ENCODE measurements at places on chromosomes 1 and 21.

GRCh38 chr1:2233468-2233867 lies 5.3 kb downstream of the SKI start:
- no peak for DNase-seq

- DNase-seq = no peak
Observed at GRCh38 chr1:216640100-216640499, 83.1 kb downstream of the ESRRG start.

GRCh38 chr21:14595449-14595848 lies 49.3 kb upstream of the SAMSN1 start:
- DNase-seq = no peak

GRCh38 chr1:11854519-11854918 lies 4.2 kb downstream of the NPPB start:
- DNase-seq = peak; percentile 14

DNA sequence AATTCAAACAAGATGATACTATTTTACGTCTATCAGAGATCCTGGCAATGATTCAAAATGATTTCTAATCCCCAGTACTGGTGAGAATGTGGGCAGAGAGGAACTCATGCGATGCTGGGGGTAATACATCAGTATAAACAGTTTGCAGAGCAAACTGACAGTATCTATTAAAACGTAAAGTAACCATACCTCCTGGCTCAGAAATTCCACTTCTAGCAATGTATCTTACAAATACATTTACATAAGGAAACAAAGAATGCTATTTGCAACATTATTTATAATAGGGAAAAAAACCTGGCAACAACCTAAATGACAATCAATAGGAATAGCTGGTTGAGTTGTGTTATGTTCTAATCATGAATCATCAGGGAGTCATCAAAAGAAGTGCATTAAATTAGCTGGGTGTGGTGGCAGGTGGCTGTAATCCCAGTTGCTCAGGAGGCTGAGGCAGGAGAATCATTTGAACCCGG lies 15.9 kb downstream of the RCAN1 start:
- no peak for DNase-seq

DNA sequence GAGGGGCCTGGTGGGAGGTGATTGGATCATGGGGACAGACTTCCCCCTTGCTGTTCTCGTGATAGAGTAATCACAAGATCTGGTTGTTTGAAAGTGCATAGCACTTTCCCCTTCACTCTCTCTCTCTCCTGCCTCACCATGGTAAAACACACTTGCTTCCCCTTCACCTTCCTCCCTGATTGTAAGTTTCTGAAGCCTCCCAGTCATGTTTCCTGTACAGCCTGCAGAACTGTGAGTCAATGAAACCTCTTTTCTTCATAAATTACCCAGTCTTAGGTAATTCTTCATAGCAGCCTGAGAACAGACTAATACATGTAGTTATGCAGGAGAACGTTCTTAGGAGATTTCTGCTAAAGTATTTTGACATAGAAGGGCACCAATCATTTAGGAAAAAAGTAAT lies 59.9 kb upstream of the FBXO28 start:
- no peak for DNase-seq

- no peak for DNase-seq
Observed at GRCh38 chr1:116167625-116168276, 56.6 kb downstream of the MAB21L3 start.

- peak; percentile 75 for DNase-seq
Observed at GRCh38 chr1:156889802-156890580, 3.5 kb upstream of the PEAR1 start.

DNA sequence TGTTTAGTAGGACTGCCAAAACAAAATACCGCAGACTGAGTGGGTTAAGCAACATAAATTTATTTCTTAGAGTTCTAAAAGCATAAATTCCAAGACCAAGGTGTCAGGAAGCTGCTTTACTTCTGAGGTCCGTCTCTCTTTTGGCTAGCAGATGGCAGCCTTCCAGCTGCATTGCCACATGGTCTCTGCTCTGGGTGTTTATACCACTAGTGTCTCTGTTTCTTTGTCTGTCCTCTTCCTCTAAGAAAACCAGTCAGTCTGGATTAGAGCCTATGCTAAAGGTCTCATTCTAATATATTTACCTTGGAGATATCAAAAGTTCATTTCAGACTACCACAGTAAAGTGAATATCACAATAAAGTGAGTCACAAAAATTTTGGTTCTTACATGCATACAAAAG lies 519.8 kb downstream of the COL11A1 start:
- DNase-seq = no peak

GRCh38 chr1:239155466-239156091 lies 230.8 kb upstream of the CHRM3 start:
- peak; percentile 36 for DNase-seq

- no peak for DNase-seq
Observed at GRCh38 chr1:154346276-154346917, 21.1 kb downstream of the ATP8B2 start.

GRCh38 chr21:42629933-42630589 lies 23.4 kb upstream of the PDE9A start:
- no peak for DNase-seq

GRCh38 chr21:44539046-44539445 lies 949 bp downstream of the KRTAP10-1 start:
- DNase-seq = no peak

- DNase-seq = no peak
Observed at GRCh38 chr1:226979517-226980121, 39.5 kb downstream of the COQ8A start.

GRCh38 chr1:109840011-109840629 lies 70.5 kb upstream of the CSF1 start:
- DNase-seq = peak; percentile 6

GRCh38 chr1:5977494-5978444 lies 14.5 kb downstream of the NPHP4 start:
- no peak for DNase-seq

DNA sequence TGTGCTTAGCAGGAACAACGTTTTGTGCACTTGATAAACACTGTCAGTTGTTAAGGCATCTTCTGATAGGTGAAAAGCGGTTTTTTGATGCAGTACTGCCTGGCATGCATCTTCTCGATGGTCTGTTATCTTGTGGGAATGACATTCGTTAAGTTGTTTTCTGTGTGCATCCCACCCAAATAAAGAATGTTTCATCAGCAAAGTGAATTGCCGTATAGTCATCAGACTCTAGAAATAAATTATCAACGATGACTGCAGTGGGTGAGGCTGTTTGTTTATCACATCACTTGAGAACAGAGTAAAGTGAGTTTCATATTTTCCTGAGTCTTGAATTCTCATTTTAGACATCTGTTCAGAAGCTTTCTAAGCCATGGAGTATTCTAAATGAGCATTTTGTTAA lies 34.1 kb downstream of the NFIA start:
- DNase-seq = no peak

DNA sequence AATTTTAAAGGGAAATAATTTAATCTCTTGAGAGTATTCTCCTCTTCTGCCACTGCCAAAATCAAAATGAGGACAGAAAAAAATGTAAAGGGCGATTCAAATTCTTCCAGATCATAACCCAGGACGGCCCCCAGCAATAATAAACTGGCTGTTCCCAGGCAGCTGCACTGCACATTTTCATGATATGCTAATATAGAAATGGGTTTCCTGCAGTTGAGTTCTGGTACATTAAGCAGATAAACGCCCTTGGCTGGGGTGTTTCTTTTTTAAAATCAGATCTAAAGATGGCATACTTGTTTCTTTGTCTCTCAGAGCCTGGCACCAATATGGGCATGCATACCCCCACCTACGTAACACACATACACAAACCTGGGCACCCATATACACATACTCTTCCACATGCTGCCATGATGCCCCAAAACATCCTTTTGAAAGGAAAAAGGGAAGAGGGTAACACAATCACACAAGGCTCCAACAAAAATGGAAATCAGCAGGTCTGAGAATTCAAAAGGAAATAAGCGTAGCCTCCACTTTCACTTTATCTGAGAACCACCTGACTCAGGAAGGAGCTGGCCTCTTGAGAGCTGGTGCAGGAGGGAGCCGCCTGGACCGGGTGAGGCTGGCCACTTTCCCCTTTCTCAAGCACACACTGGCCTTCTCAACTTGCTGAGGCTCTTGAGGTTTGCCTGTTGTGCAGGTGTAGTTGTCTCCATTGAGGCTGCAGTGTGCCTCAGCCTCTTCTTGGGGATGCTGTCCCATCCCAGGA lies 653.4 kb downstream of the KIF26B start:
- DNase-seq = no peak

DNA sequence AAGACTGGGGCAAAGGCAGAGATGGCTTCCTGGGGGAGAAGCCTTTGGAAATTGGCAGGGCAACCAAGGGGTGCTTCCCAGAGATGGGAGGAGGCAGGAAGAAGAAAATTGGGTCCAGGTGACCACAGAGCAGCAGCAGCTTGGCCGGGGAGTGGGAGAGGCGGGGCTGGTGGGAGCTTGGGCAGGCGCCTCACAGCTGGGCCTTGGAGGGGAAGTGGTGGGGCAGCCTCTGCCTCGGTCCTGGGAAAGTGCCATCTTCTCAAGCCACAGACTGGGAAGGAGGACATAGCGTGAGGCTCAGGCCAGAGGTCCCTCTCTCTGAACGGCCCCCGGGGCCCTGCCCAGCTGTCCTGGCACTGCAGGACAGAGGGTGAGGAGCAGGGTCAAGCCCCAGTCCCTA lies 24.0 kb upstream of the WASF2 start:
- no peak for DNase-seq

GRCh38 chr1:155057104-155057503 lies 6.0 kb downstream of the ADAM15 start:
- DNase-seq = no peak

- DNase-seq = no peak
Observed at GRCh38 chr1:71242239-71242638, 161.4 kb upstream of the ZRANB2 start.

DNA sequence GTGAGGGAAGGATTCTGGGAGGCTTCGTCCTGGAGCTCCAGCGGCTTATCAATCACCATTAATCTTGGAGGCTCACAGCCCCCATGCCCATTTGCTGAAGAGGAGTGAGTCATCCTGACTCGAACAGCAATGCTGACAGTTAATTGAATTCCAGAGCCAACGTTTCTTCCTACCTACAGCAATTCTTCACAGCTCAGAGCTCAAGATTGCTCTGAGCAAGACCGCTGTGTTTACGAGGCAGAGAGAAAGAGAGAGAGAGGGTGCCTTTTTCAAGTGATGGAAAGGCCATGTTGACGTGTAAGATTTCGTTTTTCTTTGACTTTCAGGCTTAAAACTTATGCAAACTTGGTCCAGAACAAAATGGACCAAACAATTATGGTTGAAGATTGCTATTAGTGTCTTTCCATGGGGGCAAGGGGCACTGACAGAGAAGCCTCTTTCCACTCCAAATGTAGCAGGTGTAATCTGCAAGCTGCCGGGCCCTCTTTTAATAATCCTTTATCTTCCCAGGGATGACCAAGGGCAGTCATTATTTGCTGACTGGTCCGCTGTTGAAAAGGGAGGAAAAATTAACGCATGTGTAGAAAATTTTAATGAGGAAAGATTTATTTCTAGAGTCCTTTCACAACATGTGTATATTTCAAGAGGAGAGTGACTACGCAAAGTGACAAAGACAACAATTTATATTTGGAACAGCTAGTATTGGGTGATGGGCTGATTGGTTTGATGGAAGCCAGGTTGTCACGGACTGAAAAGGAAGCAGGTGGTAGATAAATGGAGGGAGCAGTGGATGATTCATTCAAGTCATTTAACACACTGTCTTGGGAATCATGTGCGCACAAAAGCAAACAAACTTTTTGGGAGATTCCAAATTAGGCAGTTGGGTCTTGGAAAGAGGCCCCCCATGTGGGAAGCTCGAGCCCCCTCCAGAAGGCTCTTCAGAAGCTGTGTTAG lies 136.1 kb upstream of the IRF2BP2 start:
- peak; percentile 43 for DNase-seq

DNA sequence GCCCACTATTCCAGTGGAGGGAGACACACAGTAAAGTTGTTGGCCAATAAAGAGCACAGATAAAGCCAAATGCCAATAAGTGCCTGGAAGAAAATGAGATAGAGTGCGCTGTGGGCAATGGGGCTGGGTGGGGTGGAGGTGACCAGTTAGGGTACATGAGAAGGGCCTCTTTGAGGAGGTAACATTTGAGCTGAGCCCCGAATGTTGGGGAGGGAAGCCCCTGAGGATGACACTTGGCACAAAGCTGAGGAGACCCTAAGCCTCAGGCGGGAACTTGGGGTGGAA lies 979 bp downstream of the S100A9 start:
- no peak for DNase-seq

All from NCI-H2171 treated with DMSO at 0.1 percent for 48 hours (cell line).